GM13976 (cell line): ENCODE measurements at places on chromosomes 1 and 21.
A peak's percentile ranks its signal among the peaks of the same experiment; 100 is the strongest.

- DNase-seq: no peak
These were observed 49.6 kb upstream of the ARHGAP29 start for GRCh38 chr1:94286864-94287437.

- no peak for DNase-seq
These were observed 28.5 kb upstream of the PRELP start for GRCh38 chr1:203447151-203447550.

GRCh38 chr1:24386241-24386640 is 27.3 kb downstream of the STPG1 start:
- DNase-seq: no peak

GRCh38 chr1:213120386-213120785 is 69.3 kb downstream of the RPS6KC1 start:
- DNase-seq: no peak

DNA sequence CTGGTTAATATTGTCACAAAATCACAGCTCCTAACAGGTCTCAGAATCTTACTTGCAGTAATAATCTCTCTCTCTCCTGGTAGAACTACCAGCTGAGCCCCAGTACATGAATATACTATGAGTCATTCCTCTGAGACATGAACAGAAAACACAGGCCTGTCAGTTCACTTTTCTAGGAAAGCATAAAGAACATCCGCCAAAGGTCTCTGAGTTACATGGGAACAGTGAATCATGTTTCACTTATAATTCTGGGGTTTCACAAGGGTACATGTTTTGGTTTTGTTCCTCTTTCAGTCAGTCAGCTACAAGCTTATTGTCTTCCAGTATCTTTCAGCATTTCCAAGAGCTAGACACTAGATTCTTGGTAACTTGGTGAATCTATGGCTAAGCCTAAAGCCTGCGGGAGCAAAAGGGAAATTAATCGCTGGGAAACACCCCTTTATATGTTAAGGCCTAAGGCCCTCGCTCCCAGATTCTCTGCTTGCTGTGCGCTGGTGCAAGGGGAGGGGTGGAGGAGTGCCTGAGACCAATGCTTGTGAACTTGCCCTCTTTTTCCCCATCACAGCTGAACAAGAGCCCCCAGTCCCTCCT is 31.7 kb downstream of the IFNGR2 start:
- DNase-seq: peak; percentile 88

DNA sequence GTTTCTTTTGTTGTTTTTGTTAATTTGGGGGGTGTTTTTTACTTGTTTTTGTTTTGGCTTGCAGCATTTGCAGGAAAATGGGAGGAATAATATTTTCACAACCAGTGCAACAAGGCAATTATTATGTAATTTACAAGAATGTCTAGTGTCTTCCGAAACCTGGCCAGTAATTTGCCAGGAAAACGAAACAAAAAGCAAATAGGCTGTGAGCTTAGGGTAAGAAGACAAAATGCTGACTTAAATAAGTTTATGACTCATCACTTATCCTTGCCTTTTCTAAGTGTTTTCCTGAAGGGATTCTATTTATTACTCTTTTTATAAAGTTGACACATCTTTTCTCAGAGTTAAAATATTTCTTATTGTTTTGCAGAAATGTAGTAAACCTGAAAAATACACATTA is 49.8 kb downstream of the KCNT2 start:
- no peak for DNase-seq

DNA sequence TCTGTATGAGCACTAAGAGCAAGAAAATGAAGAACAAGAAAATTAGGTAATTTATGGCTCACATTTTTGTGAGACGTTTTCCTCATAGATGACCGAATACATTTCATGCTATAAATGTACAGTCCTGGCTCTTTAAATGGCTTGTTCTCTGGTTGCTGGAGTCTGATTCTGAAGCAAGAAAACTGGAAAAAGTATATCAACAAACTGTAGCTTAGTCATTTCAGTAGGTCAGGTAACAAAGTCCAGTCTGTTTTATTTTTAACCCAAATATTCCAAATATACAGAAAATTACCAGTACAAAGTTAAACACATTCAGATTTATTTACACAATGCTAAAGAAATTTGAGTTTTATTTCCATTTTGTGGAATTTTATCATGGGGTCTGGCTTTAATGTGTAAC is 2.5 kb upstream of the MYBPHL start:
- no peak for DNase-seq

GRCh38 chr1:209769171-209769904 is 13.5 kb downstream of the TRAF3IP3 start:
- peak; percentile 79 for DNase-seq

GRCh38 chr1:158813164-158813563 is 18.0 kb upstream of the MNDA start:
- no peak for DNase-seq

DNA sequence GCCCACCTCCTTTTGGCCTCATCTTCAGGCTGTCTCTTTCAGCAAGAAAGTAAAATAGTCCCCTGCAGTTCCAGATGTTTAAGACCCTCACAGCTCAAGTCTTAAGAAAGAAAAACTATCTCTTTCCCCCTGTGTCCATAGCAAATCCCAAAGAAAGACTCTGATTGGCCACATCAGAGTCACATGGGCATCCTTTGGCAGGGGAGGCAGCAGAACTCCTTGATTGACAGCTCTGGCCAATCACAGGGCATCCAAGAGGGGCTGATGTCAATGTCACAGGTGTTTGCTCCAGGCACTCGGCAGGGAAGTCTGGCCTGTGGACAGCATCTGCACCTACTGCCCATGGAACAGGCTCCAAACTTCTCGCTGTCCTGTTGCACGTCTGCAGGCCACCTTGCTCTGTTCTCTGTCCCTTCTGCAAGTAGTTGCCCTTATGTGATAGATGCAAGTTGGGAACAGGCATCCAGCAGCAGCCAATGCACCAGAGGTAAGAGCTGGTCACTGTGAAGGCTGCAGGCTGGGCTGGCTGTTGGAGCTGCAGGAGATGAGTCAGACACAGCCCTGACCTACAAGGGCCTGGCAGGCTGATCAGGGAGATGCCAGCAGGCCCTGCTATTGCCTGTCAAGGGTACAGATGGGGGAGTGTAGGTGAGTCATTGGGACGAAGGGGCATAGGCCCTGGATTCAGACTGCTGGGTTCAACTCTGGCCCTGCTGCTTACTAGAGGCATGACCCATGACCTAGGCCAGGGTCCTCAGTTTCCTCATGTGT is 96.8 kb upstream of the TMEM51 start:
- no peak for DNase-seq

DNA sequence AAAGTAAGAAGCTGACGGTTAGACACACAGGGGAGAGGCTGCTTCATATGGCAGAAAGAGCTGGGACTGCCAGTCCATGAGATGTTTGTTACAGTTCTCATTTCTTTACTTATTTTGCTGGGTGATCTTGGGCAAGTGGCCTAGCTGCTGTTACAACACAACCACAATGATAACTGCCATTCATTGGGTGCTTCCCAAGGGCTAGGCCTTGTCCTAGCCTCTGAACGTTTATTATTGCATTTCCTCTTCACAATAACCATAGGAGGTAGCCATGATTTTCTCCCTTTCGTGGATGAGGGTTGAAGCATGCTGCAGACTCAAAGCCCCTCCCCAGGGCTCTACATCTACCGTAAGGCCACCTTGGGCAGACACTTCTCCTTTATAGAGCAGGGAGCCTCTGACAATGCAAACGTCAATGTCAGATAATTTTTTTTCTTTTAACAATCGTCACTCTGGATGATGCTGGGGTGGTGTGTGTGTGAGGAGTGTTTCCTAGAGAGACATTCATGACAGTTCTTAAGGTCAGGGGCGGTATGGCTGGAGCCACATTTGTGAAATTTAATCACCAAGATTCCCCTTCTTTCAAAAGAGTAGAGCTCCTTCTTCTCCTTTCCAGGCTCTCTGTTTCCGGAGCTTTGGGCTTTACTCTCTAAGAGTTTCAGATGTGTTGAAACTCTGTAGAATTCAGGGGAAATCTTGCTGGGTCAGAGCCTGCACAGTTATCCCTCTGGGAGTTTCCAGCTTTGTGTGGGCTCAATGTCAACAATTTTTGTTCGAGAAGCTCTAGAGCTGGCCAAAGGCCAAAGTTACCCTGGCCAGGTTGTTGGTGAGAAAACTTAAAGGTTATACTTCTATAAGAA is 138.5 kb upstream of the SGIP1 start:
- no peak for DNase-seq

GRCh38 chr1:34331020-34331926 is 154.6 kb downstream of the C1orf94 start:
- no peak for DNase-seq

GRCh38 chr1:32998997-32999396 is 34.4 kb upstream of the RNF19B start:
- no peak for DNase-seq

- no peak for DNase-seq
These were observed 1150.5 kb upstream of the TMPRSS15 start for GRCh38 chr21:19553919-19554615.

DNA sequence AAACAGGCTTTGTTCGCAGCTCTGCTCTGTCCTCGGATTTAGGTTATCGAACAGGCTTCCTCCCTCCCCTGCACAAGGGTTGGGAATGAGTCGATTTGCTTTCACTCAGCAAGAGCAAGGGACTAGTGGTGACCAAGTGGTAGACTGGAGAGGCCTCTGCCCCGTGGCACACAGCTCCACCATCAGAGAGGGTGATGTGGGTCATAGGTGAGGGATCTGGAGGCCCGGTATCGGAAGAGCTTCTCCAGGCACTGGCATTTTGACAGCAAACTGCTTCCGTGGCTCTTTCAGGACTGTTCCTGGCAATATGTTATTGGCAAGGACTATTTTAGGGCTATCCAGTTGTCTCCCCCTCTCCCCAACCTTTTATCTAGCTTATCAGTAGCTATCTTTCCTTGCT is 3.1 kb upstream of the ELF3 start:
- DNase-seq: no peak

GRCh38 chr1:63690966-63691700 is 82.7 kb upstream of the ROR1 start:
- DNase-seq: no peak

DNA sequence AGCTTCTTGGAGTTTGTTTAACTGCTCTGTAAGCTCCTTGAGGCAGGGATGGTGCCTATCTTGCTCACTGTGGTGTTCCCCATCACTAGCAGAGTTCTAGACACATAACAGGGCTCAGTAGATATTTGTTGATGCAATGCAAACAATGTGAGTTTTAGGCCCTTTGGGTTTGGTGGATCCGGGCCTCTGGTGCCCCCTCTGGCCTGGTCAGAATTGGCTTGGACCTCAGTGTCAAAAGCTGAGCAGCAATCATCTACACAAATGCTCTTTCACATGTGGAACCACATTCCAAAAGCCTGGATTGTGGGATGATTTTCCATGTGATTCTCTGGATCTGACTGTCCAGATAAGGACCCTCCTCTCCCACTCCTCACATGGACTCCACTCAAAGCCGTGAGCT is 53.4 kb upstream of the BCAR3 start:
- DNase-seq: no peak

DNA sequence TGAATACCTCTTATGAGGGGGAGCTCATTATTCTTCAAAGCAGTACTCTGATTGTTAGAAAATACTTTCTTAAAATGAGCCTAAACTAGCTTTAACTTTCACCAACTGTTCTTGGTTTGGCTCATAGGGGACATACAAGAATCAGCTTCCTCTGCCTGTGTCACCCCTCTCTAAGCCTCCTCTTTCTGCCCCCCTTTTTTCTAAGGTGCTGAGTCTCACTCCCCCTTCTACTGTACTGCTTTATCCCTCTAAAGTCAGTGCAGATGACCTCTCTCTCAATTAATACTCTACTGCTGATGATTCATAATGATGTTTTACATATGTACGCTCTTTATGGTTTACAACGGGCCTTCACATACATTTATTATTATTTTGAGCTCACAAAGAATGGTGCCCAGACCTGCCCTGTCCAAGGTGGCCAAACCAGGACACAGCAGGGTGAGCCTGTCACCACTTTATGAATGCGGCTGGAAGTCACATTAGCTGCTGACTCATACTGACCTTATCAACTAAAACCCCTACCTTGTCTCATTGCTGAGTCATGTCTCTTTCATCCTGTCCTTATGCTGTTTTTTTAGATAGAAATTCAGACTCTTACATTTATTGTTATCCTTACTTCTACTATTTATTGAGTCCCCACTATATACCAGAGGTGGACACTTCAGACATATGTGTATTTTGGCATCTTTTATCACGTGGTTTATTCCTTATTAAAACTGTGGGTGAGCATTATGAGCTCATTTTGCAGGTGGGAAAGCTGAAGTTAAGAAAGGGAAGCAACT is 126.9 kb downstream of the RNF220 start:
- no peak for DNase-seq

DNA sequence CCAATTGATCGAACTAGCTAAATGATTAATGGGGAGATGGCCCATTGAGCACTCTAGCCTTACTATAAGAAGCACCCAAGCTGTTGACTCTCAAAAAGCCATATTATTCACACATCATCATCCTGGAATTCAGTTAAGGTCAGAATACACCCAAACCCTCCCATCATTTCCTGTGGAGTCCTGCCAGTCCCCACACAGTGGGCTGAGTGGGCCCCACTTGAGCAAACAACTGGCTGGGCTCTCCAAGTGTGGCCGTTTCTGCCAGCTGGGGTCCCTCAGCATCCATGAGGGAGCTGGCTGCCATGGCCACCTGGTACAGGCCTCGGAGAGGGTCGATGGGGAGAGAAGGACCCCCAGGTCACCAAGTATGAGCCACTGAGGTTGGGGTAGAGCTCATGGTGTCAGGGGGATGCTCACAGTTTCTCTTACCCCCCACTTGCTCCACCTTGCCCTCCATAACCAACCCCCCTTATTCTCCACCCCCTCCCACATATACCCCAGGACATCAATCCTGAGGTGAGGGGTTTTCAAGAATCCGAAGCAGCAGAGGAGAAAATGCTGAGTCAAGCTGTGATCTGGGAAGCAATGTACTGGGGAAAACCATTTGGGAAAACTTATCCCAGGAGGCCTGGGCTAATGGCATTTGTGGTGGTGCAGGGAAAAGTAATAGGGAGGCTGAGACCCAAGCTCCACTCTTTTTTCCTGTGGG is 60.3 kb downstream of the UBE2T start:
- DNase-seq: no peak

DNA sequence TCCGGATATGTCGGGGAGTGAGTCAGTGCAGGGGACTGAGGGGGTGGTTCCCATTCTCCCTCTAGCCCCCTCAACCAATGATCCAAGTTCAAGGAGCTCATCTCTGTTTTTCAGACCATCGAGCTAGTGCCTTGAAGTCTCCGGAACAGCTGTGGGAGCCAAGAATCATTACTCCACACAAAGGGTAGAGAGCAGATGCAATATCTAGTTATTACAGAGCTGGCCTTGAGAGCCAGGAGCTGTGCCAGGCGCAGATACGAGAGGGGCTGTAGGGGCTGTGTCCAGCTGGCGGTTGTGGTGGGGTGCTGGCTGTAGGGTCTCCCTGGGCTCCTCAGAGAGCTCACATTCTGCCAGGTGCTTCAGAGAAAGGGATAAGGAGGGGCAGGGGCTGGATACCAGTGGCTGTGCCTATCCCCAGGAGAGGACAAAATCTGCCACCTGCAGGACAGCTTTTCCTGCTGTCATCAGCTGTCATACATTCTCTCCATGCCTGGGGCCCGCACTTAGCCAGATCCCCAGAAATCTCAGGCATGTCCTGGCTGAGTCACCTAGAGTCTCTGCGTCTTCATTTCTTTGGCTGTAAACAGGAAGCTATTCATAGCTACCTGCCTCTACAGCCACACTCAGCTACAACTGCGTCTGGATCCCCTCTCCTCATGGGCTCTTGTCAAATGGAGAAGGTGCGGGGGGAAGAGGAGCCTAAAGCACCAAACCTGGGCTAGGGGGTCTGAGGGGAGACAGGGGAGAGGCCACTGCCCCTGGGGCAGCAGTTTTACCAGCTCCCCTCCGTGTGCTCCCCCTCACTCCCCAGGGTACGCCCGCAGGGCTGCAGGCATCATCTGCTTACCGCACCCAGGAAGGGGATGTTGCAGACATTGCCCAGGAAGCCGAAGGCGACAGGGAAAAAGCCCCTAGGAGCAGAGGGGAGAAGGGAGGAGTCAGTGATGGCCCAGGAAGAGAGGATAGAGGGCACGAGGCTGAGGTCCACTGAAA is 2.4 kb upstream of the KISS1 start:
- DNase-seq: no peak
